H1 (cell line): ENCODE measurements at places on chromosomes 5 and 9. TPM values are rescaled to one million over a fixed set of nuclear protein-coding genes. Genes with fewer than 3 reads are reported as not detected.

DNA sequence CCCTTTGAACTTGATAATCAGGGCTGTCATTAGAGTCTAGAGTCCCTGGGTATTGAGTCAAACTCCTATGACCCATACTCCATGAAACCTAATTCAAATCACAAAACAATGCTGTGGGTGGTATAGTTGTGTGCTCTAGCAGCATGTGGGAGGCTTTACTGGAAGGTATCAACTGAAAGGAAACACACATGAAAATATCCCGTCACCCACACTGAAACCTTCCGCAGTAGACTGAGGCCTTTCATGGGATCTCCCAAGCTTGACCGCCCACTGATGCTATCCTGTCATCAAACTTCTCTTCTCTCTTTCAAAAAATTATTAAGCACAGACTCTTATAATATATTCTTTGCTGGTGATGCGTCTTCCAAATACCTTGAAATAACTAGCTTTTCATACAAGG lies 569.1 kb upstream of the MEF2C start:
- DNase-seq, result no peak

GRCh38 chr5:64814073-64814472 lies 45.3 kb downstream of the CWC27 start:
- DNase-seq, result no peak

GRCh38 chr5:151647320-151647861 lies 39.3 kb downstream of the SPARC start:
- no peak for DNase-seq

DNA sequence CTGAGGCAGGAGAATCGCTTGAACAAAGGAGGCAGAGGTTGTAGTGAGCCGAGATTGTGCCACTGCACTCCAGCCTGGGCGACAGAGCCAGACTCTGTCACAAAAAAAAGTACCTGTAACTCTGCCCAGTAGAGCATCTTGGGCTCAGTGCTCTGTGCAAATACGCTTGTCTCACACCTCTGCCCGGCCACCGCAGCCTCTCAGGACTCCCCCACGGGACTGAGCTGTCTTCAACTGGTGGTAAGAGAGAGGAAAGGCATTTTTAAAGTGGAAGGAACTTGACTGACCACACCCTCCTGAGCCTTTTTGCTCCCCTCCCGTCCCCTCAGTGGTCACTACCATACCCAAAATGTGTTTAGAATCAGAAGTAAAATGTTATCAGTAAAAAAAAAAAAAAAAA lies 174.3 kb upstream of the PIK3R1 start:
- no peak for DNase-seq

GRCh38 chr5:118611332-118611945 lies 376.9 kb downstream of the DTWD2 start:
- DNase-seq, result no peak

GRCh38 chr9:92970467-92970923 lies 23.2 kb downstream of the FGD3 start:
- DNase-seq, result peak; percentile 72

GRCh38 chr5:86864051-86864450 lies 246.3 kb downstream of the COX7C start:
- DNase-seq, result no peak

DNA sequence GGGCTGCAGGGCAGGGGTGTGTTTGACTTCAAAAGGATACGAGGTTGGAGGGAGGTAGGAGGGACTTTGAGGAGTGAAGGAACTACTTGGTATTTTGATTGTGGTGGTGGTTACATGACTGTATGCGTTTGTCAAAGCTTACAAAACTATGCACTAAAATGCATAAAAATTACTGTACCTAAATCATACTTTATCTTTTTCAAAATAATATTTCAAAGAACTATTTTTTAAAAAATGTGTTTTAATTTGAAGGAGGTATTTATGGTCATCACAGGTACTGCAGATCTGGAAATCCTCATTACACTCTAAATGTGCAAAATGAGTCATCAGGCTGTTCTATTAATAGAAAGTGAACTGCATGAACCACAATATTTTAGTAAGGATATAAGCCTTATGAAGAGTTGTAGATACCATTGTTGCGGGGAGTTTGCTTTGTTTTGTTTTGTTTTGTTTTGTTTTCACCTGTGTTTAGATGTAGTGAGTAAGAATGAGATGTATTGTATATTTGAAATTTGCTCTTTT lies 116.9 kb downstream of the ARRDC3 start:
- DNase-seq, result no peak

DNA sequence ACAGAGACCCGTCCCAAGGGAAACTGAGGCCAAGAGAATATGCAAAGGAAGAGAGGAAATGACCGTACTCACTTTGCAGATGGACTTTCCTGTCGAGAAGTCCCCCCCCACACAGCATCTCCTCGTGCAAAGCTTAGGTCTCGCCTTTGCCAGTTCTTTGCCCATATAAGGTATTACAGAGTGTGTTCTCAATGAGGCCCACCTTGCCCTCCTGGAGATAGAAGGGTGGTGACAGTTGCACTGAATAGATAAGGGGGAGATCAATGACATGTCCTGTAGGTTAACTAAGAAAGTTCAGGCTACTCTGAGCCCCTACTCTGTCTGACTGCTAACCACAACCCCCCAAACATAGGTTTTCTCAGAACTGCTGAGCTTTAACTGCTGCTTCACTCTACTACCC lies 68.2 kb upstream of the SPTLC1 start:
- no peak for DNase-seq

- DNase-seq, result no peak
Measured at GRCh38 chr9:137463931-137464290, 4.8 kb upstream of the NSMF start.

DNA sequence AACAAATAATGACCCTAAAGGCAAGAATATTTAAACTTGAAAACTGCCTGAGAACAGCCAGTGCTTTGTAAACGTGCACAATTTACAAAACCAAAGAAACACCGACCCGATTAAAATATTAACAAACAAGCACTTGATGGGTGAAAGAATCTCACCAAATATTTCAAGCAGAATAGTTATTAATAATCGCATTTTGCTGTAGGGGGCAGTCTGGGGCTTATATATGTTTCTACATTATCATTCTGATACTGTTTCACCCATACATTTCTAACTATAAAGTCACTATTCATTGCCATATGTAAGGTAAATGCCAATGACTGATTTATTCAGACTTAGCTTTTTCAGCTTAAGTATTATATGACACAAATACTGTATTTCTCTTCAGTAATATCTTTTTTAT lies 37.7 kb downstream of the UBAP2 start:
- no peak for DNase-seq

GRCh38 chr5:176530983-176531901 lies 6.0 kb downstream of the RNF44 start:
- no peak for DNase-seq

DNA sequence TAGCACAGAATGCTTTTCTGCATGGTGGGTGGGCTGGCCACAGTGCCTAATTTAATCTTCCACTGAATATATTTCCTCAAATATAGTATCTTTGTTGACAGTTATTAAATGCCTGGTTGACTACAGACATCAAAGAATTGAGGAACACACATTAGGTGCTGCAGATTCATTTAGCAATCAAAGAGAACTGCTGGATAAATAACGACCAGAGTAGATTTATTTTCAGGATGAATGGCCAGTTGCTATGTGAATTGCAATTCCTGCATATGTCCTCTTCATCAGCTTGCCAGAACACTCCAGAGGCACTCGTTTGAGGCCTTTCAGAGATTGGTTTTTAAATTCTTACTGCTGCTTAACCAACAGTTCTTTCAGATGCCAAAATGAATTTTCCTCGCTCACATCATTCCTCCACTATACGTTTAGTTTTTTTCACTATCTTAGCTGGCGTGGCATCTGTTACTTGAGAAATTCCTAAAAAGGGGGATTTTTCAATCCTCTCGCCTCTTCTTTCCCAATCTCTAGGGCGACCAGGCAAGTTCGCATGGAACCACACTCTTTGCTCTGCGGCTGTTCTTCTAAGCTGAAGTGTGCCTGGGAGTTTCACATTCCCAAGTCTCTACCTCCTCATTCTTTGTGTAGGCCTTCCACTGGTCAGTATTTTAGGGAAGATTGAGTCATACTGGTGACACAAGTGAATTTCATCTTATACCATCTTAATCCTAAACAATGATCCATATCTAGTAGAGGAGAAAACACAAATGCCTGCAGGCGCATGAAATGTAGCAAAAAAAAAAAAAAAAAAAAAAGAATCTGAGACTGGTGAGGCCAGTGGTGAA lies 237.1 kb upstream of the NMUR2 start:
- no peak for DNase-seq

DNA sequence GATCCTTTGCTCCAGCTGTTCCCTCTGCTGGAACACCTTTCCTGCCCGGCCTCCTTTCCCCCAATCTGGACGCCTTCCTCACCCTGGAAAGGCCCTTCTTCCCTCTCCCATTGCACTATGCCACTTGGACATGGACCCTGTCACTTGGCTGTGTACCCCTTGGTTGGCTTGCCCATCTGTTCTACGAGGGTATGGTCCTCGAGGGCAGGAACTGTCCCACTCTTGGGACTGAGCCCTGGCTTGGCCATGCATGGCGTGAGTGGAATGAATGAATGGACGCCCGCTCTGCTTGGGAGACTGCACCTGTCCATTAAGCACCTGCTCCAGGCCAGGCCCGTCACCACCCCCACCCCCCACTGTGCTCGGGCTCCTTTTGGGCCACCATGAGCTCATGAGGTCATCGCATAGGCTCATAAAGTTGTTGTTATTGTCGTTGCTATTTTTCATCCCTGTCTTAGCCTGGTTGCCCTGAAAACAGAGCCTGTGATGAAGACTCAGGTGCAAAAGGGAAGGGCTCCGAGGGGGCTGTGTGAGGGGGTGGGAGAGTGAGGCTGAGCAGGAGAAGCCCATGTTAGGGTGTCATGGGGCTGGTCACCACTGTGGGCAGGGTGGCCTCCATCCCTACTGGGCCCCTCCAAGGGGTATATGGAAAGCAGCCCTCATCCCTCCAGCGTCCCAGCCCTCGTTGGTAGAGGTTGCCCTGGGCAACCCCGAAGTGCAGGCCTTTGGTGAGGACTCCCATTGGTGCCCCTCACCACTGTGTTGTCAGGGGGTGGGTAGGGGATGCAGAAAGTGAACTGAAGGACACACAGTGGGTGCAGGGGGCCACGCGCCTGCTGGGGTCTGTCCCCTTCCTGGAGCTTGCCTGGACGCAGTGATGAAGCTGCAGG lies 57.2 kb upstream of the IER5L start:
- no peak for DNase-seq

SLCO6A1 gene
- 0.54 and 0.56 TPM in 2 replicates for total RNA-seq

ADGRD2 gene
- 1.1 and 1.4 TPM in 2 replicates for total RNA-seq

LTC4S gene
- 1.1 and 2.2 TPM in 2 replicates for total RNA-seq

AQP3 gene
- 2.6 and 3.0 TPM in 2 replicates for total RNA-seq

PPP3R2 gene
- total RNA-seq, result not detected in 2 replicates

SARDH gene
- 7.3 and 7.4 TPM in 2 replicates for total RNA-seq

ALDOB gene
- not detected in 2 replicates for total RNA-seq

RUFY1 gene
- 29.5 and 31.2 TPM in 2 replicates for total RNA-seq

NR3C1 gene
- total RNA-seq, result 5.4 and 7.7 TPM in 2 replicates
